ENCODE measurements at places on chromosomes 2 and 18.

GRCh38 chr2:200306196-200306930, at the start of gene SPATS2L:
SPATS2L (plus strand) TSS chr2:200306693; CDS start chr2:200389245, 82,552 bp downstream.
- no peak for DNase-seq

DNA sequence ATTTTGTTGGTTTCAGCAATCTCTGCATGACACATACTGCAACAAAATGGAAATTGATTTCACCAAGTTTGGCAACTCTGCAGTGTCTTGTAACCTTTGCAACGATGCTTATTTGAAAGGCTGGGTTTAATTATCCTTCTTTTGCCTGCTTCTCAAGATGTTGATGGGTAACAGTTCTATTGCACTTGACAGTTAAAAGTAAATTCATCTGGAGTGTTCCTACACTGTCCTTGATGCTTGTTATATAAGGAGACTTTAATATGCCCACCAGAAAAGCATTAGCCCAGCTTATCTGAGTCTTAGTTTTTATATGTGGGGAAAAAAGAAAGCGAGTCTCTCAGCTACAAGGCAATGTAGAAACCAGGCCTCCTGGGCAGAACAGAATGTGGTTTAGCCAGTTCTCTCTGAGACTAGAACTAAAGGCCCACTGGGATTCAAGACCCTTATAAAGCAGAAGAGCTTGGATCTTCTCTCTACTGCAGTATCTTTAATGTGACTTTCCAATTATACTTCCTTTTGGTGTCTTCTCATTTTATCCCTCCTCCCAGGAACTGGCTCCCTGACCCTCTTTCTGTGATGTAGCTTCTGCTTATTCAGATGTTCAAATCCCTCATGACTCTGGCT, 106.8 kb upstream of the LYPD6 start:
- no peak for DNase-seq

DNA sequence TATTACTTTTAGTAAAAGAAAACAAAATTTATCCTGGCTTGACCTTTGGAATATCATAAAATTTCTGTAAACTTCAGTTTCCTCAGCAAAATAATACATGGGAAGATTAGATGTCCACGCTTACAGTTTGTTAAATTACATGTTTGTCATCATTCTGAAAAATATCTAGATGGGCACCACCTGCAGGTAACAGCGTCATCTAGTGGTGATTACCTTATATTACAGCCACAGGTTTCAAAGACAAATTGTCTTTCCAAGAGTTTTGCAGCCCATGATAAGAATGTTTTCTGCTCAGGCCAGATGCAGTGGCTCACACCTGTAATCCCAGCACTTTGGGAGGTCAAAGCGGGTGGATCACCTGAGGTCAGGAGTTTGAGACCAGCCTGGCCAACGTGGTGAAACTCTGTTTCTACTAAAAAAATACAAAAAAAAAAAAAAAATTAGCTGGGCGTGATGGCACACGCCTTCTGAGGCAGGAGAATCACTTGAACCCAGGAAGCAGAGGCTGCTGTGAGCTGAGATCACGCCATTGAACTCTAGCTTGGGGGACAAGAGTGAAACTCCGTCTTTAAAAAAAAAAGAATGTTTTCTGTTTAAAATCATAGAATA, 96.3 kb upstream of the RASGRP3 start:
- no peak for DNase-seq

GRCh38 chr2:236991874-236992273, 93.8 kb upstream of the COPS8 start:
- no peak for DNase-seq

- no peak for DNase-seq
These were observed 236.2 kb downstream of the IKZF2 start for GRCh38 chr2:212915121-212915782.

DNA sequence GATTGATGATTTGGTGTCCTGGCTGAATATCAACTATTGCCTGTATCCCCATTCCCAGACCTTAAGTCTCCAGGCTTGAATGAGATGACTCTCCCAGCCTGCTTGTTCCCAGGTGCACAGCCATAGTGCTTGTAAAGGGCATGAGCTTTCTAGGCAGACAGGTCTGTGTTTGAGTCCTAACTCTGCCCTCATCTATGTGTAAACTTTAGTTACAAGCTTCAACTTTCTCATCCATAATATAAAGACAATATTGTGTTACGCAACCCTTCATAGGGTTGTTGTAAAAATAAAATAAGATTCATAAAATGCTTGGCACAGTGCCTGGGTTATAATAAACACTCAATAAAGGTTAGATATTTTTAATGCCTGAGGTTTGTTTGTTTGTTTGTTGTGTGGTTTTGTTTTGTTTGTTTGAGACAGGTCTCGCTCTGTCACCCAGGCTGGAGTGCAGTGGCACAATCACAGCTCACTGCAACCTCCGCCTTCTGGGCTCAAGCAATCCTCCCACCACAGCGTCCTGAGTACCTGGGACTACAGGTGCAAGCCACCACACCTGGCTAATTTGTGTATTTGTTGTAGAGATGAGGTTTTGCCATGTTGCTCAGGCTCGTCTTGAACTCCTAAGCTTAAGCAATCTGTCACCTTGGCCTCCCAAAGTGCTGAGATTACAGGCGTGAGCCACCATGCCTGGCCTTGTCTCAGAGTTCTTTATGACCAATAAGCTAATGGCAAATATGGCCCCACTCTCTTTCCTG, 89.4 kb upstream of the MAPRE2 start:
- no peak for DNase-seq

GRCh38 chr2:84846741-84847142, 34.1 kb downstream of the TRABD2A start:
- no peak for DNase-seq

- DNase-seq: no peak
These were observed 44.6 kb downstream of the FOSL2 start for GRCh38 chr2:28437149-28437835.

GRCh38 chr2:238771218-238771617, 76.7 kb upstream of the TWIST2 start:
- peak; percentile 16 for DNase-seq

DNA sequence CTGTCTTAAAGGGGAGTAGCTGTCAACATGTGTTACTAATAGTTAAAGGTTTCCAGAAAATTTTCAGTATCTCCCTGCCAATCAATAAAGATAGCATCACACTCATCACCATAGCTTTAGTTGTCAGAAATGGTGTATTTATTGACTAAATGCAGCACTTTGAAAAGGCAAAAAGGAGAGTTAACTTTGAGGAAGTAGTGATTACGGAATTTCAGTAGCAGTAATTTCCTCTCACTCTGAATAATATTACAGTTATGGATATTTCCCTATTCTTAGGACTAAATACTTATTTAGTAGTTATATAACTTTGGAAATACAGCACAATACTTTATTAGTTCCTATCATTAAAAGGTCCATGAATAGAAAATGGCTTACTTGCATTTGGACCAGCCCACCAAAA, 250.5 kb downstream of the CAMKMT start:
- DNase-seq: no peak

DNA sequence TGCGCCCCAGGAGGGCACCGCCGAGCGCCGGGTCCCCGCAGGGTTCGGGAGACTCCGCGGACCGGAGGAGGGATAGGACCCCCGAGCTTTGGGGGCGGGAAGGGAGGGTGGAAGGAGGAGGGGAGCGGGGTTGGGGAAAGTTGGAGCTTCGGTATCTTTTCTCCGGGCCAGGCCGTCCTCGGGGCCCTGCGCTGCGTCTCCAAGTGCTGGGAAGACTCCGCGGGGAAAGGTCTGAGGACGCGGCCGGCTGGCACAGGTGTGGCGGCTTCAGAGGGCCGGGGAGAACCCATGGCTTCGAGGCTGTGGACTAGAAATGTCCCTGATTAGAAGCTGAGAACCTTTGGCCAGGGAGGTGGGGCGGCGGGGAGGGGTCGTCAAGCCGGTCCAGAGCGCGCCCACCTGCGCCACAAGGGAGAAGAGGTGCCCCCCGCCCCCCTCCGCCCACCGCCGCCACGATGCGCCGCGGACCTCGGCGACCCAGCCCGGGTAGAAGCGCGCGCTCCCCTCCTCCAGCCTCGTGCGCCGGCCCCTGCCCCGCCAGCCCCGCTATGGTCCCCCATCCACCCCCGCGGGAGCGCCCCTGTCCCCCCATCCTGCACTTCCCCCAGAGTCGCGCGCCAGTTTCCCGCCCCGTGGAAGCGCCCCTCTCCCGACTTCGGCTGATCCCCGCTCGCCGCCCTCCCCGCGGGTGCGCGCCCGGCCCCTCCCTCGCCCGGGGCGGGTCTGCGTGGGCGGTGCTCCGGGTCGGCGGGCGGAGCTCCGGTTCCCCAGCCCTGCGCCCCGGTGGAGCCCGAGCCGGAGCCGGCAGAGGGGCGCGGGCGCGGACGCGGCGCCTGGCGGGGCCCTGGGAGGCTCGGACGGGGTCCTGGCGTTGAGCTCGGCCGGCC, at the start of gene SNTG2:
TSS of gene SNTG2 (plus strand) at position 770 of the 887 bp plus-strand sequence. CDS start 148 bp downstream, outside the sequence.
- no peak for DNase-seq

DNA sequence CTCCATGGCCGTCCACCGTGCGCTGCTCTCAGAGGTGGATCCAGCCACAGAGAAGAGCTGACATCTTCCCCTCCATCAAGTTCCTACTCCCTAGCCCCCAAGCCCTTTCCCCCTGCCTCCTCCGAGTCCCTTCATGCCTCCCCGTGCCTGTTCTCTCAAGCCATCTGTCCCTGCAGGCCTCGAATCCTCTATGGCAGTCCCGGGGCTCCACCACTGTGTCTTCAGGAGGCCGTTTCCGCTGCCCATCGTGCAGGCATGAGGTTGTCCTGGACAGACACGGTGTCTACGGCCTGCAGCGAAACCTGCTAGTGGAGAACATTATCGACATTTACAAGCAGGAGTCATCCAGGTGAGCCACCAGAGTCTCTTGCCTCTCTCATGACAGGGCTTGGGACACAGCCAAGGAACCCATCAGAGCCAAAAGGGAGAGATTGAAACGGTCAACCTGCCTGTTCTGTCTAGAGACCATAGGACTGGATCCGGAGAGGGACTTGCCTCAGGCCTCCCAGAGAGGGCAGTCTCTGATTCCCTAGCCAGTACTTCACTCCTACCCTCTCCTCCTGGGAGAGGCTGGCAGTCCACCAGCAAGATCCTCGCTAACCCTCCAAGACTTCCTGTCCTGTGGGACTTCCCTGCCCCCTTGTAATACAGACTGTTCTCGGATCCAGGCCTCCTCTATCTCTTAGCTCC, 9.7 kb downstream of the UCN start:
- no peak for DNase-seq

DNA sequence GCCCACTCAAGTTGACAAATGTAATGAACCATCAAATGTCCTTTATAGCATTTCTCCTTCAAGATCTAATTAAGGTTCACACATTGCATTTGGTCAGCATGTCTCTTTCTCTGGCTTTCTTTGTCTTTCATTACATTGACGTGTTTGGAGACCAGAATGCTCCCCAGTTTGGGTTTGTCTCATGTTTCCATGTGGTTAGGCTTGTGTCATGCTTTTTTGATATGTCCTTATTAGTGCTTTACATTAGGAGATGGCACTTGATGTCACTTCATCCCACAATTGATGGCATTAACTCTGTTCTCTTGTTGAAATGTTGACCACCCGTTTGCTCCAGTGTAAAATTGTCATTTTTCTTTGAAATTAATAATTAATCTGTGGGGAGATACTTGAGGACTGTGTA, 165.8 kb downstream of the AKAIN1 start:
- DNase-seq: no peak

DNA sequence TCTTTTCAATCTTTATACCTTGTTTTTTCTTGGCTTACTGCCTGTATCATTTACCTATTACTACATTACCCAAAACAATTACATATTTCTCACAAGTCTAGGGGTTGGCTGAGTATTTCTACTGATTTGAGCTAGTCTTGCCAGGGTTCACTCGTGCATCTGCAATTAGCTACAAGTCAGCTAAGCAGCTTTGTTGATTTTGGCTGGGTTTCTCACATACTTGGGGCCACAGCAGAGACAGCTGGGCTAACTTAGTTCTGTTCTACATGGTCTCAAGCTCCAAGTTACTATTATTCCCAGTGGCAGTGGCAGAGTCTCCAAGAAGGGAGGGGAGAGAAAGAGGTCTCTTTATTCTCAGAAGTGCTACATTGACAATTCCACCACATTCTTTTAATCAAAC, 54.7 kb upstream of the SP5 start:
- DNase-seq: no peak

- DNase-seq: no peak
These were observed 109.6 kb upstream of the FSIP2 start for GRCh38 chr2:185628985-185629384.

DNA sequence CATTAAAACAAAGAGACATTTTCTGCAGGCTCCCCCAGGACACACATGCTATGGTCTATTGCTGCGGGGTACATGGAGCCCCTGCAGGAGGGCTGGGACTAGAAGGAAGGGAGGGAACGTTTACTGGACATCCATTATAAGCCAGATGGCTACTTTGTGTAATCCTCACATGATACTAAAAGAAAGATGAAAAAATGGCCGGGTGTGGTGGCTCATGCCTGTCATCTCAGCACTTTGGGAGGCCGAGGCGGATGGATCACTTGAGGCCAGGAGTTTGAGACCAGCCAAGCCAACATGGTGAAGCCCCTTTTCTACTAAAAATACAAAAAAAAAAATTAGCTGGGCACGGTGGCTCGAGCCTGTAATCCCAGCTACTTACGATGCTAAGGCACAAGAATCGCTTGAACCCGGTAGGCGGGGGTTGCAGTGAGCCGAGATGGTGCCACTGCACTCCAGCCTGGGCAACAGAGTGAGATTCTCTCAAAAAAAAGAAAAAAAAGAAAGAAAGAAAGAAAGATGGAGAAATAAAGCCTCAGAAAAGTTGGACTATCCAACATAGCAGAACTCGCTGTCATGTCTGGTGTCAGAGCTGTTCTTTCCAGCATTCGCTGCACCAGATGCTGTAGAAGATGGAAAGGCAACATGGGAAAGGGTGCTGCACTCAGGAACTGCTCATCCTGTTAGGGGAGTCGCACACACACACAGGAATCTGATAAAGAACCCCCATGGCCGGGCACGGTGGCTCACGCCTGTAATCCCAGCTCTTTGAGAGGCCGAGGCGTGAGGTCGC, 7.8 kb upstream of the MYCN start:
- DNase-seq: no peak

DNA sequence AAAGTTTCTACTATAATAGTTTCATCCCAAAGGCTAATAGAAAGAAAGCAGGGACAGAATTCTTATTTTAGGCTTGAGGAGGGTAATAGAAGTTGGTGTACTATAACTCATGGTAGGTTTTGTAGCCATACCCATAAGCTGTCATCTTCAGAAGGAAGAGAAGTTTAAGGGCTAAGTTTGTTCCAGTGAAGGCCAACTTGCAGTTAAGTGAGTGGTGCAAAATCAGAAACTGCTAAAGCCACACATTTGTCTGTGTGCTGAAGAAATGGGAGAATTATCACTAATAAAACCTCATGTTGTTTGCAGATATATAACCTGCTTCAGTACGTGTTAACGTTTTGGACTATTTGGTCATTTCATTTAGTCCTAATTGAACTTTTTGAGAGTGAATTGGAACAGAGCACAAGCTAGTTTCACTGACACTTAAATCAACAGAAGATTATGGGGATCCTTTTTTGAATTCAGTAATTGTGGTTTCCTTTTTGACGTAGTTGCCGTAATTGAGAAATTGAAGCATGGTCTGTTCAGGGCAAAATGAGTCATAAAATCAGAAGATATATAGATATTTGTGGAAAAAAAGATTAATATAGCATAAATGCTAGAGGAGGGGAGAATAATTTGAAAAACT, 69.1 kb downstream of the PHLPP1 start:
- no peak for DNase-seq

- no peak for DNase-seq
These were observed 847 bp downstream of the SERPINE2 start for GRCh38 chr2:224038049-224038829.
